Neural progenitor cell (in vitro differentiated cells): ENCODE measurements at places on chromosomes 4 and X. TPM values are rescaled to one million over a fixed set of nuclear protein-coding genes. Genes with fewer than 3 reads are reported as not detected.

The JAKMIP1 gene
- 5.1 and 5.5 TPM in 2 replicates for total RNA-seq

The SLITRK4 gene
- 7.7 and 8.3 TPM in 2 replicates for total RNA-seq

The GPC3 gene
- total RNA-seq = 968 and 1,039 TPM in 2 replicates

The PROM1 gene
- 43.0 and 55.9 TPM in 2 replicates for total RNA-seq

The PPP4R3C gene
- not detected in 2 replicates for total RNA-seq

DNA sequence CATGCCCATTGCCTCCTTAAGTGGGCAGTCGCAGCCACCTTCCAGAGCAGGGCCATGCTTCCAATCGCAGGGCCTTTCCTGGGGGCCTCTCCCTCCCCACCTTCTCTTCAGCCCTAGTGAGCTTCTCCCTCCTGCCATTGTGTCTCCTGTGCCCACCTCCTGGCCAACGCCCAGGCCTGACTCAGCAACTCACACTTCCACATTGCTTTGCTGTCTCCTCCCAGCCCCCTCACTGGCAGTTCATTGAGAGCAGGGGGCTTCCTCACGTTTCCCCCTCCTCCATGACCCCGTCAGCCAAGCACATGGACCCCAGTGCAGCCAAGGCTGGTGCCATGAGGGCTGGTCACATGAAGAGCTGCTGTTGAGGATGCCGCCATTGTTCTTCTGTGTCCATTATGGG is 25.9 kb downstream of the HTRA3 start:
- no peak overlapping the region for H3K4me3 ChIP-seq
- H3K27me3 ChIP-seq = no peaks in the 10 kb centered on the region
- H3K27ac ChIP-seq = no peak overlapping the region

GRCh38 chr4:18319431-18319830 is 297.9 kb upstream of the LCORL start:
- DNase-seq = no peak
- no peaks in the 10 kb centered on the region for H3K27me3 ChIP-seq
- no peaks in the 10 kb centered on the region for H3K36me3 ChIP-seq
- no peak overlapping the region for H3K27ac ChIP-seq
- no peak overlapping the region for H3K4me3 ChIP-seq
- no peaks in the 10 kb centered on the region for H3K4me1 ChIP-seq

DNA sequence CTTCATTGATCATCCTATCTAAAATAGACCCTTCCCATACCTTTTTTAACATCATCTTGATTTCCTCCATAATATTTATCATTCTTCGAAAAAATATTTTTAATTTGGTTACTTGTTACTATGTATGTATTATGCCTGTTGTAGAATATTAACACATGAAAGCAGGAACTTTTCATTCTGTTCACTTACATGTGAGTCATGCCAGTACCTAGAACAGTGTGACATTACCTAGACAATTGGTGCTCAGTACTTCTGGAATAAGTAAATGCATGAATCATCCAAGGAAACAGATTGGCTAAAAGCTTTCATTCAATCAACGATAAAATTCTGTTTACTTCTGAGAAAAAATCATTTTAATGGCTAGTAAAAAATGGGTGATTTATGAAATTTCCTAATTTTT is 76.4 kb downstream of the CXXC4 start:
- no peak overlapping the region for H3K4me3 ChIP-seq
- no peaks in the 10 kb centered on the region for H3K27me3 ChIP-seq
- H3K36me3 ChIP-seq = no peaks in the 10 kb centered on the region
- peaks cover 56% of the 10 kb centered on the region for H3K4me1 ChIP-seq
- H3K27ac ChIP-seq = no peak overlapping the region

DNA sequence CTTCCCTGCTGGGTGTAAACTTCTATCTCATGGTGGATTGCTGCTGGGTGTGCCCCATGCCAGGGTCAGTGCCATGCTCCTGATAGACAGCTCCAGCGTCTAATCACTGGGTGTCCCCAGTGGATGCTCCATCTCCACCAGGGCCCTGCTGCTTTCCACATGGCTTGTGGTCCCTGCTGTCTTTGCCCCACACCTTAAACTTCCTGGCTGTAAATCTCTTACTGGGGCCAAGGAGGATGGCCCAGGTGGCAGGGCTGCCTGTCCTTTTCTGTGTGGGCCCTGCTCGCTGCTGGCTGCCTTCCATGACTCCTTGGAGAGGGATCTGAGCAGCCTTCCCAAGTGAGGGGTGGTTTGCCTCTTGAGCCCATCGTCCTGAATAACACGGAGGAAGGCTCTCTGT is 51.8 kb downstream of the RGS12 start:
- H3K36me3 ChIP-seq = no peaks in the 10 kb centered on the region
- no peaks in the 10 kb centered on the region for H3K27me3 ChIP-seq
- DNase-seq = no peak
- H3K27ac ChIP-seq = no peak overlapping the region
- no peak overlapping the region for H3K4me3 ChIP-seq
- H3K4me1 ChIP-seq = peaks cover 6% of the 10 kb centered on the region

GRCh38 chr4:47383829-47384427 is 79.6 kb downstream of the COMMD8 start:
- peak; percentile 39 for DNase-seq
- H3K27me3 ChIP-seq = no peaks in the 10 kb centered on the region
- no peak overlapping the region for H3K27ac ChIP-seq

- no peaks in the 10 kb centered on the region for H3K4me1 ChIP-seq
- H3K27ac ChIP-seq = no peak overlapping the region
- H3K4me3 ChIP-seq = no peak overlapping the region
- no peak for DNase-seq
These were observed 54.8 kb downstream of the CCDC149 start for GRCh38 chr4:24858026-24858425.

DNA sequence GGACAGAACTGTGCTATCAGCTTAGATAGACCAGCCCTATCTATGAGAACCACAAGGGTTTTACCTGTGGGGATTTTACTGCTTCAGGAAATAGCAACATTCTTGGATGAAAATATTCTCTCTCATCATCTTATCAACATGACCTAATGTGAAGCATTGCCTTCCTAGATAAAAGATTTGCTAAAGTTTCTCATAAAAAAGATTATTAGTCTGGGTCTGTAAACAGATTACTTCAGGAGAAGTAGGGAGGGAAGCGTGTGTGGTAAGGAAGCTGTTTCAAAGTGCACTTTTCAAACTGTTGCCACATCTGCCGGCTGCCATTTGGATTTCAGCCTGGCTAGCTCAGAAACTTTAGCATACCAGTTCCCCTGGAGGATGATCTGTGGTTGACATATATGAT is at the start of gene NOX1:
TSS of gene NOX1 (minus strand) at position 35 of the 400 bp plus-strand sequence. CDS start 220 bp downstream, outside the sequence.
- no peaks in the 10 kb centered on the region for H3K27me3 ChIP-seq
- DNase-seq = no peak
- H3K4me3 ChIP-seq = no peak within 1 kb of the TSS
- H3K27ac ChIP-seq = no peak within 1 kb of the TSS
- H3K4me1 ChIP-seq = no peaks in the 10 kb centered on the region

GRCh38 chr4:15436513-15436912 is 8.7 kb downstream of the C1QTNF7 start:
- DNase-seq = no peak
- no peaks in the 10 kb centered on the region for H3K27me3 ChIP-seq
- no peaks in the 10 kb centered on the region for H3K36me3 ChIP-seq
- no peaks in the 10 kb centered on the region for H3K4me1 ChIP-seq
- no peak overlapping the region for H3K27ac ChIP-seq

DNA sequence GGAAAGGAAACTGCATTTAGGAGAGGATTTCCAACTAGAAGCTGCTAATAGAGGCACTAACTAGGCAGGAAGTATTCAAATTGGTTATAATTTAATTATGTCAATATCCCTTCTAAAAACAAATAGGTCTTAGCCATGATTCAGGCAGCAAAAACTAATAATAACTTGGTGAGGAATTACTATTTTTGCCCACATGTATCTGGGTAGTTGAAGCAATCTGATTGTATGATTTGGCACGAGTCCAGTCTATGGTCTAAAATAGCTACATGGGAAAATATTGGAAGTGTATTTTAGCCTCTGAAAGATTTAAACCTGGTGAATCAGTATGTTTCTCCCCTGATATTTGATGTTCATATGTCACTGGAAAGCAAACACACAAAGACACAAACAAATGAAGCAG is 62.2 kb downstream of the MFAP3L start:
- no peaks in the 10 kb centered on the region for H3K27me3 ChIP-seq
- no peak for DNase-seq
- H3K27ac ChIP-seq = no peak overlapping the region

- DNase-seq = no peak
- H3K27ac ChIP-seq = no peak overlapping the region
- no peaks in the 10 kb centered on the region for H3K27me3 ChIP-seq
- no peaks in the 10 kb centered on the region for H3K4me1 ChIP-seq
- peak overlapping the region; percentile 59 for H3K4me3 ChIP-seq
These were observed 875 bp downstream of the LAP3 start for GRCh38 chr4:17577665-17578481.

DNA sequence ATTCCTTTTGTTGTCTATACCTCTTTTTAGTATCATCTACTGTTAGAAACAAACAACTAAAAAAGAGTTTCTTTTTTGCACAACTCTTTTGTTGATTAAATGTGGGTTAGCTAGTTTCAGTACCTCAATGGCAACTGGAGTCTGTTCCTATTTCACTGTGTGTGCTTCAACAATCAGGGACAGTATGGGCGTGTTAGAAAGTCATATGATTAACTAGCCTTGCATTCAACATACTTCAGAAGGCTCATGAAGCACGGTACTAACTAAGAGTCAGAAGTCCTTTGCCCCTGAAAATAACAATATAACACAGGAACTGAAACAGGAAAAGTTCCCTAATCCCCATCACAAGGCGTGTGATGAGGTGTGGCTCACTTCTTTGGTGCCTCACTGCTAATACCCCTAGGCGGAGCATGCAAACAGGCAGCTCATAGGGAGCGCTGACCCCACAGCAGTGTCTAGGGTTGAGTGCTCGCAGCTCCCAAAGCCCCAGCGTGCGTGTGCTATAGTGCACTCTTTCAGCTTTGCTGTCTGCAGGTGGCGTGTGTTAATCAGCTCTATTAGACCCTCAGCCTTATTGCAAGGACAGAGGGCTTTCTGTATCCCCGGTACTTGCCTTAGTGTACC is 203.1 kb upstream of the NDST3 start:
- DNase-seq = peak; percentile 19
- H3K36me3 ChIP-seq = no peaks in the 10 kb centered on the region
- H3K27ac ChIP-seq = no peak overlapping the region
- no peaks in the 10 kb centered on the region for H3K27me3 ChIP-seq
- H3K4me3 ChIP-seq = no peak overlapping the region

GRCh38 chrX:108019382-108019875 is 25.4 kb upstream of the VSIG1 start:
- DNase-seq = no peak
- H3K27me3 ChIP-seq = no peaks in the 10 kb centered on the region
- no peaks in the 10 kb centered on the region for H3K4me1 ChIP-seq
- H3K36me3 ChIP-seq = no peaks in the 10 kb centered on the region
